ENCODE measurements at places on chromosomes 2 and 18.

- no peak for DNase-seq
Observed at GRCh38 chr18:11081009-11081532, 68.3 kb downstream of the PIEZO2 start.

GRCh38 chr2:14632133-14632936, at the start of gene LRATD1:
Gene LRATD1, plus strand, starts transcription at chr2:14632717. Its CDS starts 1,263 bp downstream, at chr2:14633980.
- DNase-seq: peak; percentile 92

GRCh38 chr18:50038448-50038847, 156.5 kb downstream of the MYO5B start:
- no peak for DNase-seq

DNA sequence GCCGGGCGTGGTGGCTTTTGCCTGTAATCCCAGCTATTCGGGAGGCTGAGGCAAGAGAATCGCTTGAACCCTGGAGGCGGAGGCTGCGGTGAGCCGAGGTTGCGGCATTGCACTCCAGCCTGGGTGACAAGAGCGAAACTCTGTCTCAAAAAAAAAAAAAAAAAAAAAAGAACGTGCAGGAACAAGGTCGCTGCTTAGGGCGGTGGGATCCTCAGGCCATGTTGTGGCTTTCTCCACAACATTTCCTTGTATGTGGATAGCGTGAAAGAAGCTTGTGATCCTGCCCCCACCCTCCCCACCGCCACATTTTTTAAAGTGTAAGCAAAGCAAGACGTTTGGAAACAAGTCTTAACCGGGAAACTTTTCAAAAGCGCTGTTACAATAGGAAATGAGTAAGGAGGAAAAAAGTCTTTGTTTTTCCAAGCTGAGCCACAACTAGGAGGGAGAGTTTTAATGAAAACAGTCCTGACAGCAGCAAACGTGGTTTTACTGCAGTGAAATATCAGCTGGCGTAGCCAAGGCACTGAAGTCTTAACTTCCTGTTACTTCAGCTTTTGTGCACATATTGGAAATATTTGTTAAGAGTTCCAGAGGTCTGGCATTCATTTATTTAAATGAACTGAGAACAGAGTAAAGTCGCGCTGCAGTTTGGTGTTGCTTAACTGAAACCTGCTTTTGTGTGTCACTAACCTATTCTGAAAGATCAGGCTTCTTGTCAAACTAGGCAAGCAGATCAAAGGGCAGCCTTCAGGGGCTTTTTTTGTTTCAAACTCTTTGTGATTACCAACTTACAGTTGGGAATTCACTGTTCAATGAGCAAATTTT, 3.8 kb downstream of the TGIF1 start:
- DNase-seq: no peak

GRCh38 chr2:34604164-34604563, 1005.1 kb upstream of the FAM98A start:
- DNase-seq: no peak

DNA sequence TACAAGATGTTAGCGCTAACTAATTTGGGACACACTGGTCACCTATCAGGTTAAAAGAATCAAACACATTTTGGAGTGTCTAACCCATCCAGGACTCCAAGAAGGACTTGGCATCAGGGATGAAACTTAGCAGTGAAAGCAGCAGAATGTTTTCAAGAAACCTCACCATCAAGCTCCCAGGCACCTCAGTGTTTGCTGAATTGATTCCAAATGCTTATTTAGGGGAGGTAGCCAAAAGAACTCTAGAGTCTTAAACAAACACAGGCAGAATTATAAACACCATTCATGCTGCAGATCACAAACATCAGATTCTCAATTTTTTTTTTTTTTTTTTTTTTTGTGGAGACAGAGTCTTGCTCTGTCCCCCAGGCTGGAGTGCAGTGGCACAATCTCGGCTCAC, 122.8 kb upstream of the UXS1 start:
- DNase-seq: no peak

DNA sequence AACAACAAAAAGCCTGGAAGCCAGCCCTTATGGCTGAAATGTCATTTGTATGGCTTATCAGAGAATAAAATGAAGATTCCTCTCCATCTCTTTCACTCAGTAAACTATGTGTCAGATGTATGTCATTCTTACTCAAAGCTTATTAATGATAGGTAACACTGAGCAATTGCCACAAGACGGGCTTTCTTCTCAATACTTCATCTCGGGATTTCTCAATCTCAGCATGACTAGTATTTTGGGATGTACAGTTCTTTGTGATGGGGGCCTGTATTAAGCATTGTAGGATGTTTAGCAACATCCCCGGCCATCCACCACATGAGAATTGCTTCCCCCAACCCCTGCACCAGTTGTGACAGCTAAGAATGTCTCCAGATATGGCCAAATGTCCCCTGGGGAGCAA, 80.2 kb downstream of the MREG start:
- DNase-seq: no peak

- no peak for DNase-seq
Observed at GRCh38 chr2:224520064-224520463, 65.1 kb downstream of the CUL3 start.

DNA sequence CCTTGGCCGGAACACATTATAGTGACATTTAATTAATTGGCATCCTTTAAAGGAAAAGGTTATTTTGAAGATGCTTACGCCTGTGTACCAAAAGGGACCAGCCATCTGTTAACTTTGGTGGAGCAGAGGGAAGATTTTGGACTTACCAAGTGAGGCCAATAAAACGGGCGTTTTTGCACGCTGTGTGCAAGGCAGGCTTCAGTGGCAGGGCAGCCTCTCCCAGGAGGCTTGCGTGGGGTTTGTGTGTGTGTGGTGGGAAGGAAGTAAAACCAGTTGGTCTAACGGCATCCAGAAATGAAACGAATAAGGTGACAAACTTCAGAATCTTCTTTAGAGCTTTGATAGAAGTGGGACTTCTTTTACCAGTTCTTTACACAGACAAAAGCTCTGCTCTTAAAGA, 191.7 kb downstream of the PRKCE start:
- DNase-seq: no peak

- no peak for DNase-seq
Observed at GRCh38 chr2:127634066-127634617, 11.8 kb upstream of the GPR17 start.

DNA sequence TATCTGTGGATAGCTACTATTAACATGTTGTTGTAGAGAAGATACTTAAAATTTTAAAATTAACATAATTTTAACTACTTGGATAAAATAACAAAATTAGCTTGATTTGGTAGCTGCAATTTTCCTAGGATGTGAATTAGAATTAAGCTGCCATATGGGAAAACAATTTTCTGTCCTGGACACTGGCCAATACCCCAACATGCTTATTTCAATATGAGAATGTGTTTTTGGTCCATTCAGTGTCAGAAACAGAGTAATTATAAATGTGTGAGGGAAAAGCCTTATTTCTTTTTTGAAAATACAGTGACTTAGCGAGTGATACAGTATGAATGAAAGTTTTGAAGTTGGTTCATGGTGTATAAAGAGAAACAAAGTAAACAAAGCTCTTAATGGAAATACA, 948.3 kb upstream of the GYPC start:
- no peak for DNase-seq

GRCh38 chr2:189579585-189580186, 900 bp downstream of the SLC40A1 start:
- DNase-seq: no peak

DNA sequence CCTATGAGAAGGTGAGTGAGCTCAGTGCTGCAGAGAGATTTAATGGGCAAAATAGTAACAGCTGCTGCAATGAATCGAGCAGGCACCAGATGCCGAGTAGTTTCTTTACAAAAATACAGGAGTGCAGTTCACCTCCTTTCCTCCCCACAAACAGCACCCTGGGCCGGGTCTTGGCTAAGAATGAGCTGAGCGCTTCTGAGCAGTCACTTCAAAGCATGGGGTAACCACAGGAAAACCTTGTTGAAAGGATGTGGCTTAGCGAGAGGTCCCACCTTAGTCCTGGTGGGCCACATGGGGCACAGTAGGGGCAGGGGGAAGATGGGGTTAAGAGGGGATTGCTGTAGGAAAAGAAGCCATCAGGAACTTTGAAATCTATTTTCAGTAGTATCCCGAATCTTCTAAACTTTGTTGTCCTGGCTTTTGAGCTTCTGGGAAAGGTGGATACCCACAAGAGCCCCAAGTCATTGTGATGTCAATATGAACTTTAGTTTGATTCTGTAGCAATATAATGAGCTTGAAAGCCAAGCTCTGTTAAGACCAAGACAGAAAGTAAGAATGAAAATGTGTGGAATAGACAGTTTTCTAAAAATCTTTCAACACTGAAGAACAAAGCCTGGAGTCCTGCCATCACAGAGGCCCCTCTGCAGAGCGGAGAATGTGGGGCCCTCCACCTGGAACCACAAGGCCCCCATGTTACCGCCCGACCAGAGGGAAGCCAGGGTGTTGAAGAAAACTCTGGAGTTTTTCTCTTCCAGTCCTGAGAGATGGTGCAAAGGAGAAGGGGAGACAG, 101.0 kb upstream of the ZNF236 start:
- DNase-seq: no peak

GRCh38 chr2:57776916-57777315, 269.7 kb upstream of the VRK2 start:
- DNase-seq: no peak

DNA sequence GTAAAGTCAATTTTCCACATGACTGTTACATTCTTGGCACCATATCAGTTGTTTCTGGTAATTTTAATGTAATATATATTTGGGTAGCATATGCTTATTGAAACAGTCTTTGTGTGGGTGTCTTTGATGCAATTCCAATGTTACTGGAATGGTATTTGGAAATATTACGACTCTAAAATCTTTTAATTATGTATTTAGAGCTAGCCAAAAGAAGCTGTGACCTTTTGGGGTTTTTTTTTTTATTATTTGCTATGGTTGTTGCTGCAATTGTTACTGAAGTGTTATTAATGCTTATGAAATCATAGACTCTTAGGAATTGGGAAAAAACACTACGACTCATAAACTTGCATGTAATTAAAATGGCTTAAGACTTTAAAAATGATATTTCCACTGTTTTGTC, 95.9 kb downstream of the AOX1 start:
- no peak for DNase-seq

- DNase-seq: no peak
Observed at GRCh38 chr2:212682937-212683336, 144.3 kb upstream of the ERBB4 start.

DNA sequence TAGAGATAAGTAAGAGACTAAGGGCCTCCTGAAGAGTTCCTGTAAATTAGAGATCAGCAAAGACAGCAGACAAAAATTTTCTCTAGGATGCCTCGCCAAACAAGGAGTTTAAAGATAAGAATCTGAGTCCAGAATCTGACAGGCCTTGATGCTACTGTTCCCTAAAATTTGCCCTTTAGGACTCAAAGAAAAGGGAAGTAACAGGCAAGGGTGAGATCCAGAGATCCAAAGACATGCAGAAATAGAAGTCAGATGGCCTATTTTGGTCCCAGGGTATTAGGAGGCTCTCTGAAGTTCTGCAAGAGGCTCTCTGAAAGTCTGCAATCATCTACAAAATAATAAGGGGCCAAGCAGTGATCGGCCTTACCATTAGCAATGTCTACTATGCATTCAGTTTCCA, 33.0 kb downstream of the GALNT5 start:
- no peak for DNase-seq

DNA sequence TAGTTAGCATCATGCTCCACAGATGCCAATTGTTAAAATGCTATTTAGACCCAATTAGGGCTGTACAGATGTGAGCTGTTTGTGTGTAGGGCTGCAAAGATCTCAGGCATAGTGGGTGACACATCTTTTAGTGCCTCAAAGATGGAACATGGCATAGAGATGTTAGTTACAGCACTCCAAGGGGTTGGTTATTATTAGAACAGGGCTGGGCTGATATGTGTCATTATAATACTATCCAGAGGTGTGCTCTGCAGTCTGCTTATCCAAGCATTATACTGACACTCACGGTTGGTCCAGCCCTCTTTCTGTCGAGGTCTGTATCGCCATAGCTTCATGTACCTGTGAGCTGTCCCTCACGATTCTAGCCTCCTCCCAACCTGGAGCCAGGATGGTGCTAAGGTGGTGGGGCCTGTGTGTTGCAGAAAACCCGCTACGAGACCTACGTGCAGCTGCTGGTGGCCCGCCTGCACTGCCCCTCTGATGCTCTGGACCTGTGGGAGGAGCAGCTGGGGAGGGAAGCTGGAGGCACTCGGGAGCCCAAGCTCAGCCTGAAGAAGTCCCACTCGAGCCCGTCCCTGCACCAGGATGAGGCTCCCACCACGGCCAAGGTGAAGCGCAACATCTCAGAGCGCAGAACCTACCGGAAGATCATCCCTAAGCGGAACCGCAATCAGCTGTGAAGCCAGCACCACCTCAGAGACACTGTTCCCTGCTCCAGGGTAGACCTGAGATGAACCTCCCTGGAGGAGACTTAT, 27.1 kb downstream of the PSD4 start:
- no peak for DNase-seq

GRCh38 chr2:205609113-205609512, 73.2 kb upstream of the NRP2 start:
- no peak for DNase-seq

- DNase-seq: peak; percentile 47
Observed at GRCh38 chr2:105329561-105330495, at the start of gene TGFBRAP1. Gene TGFBRAP1, minus strand, starts transcription at chr2:105329735. Its CDS starts 21,434 bp downstream, at chr2:105308301.

DNA sequence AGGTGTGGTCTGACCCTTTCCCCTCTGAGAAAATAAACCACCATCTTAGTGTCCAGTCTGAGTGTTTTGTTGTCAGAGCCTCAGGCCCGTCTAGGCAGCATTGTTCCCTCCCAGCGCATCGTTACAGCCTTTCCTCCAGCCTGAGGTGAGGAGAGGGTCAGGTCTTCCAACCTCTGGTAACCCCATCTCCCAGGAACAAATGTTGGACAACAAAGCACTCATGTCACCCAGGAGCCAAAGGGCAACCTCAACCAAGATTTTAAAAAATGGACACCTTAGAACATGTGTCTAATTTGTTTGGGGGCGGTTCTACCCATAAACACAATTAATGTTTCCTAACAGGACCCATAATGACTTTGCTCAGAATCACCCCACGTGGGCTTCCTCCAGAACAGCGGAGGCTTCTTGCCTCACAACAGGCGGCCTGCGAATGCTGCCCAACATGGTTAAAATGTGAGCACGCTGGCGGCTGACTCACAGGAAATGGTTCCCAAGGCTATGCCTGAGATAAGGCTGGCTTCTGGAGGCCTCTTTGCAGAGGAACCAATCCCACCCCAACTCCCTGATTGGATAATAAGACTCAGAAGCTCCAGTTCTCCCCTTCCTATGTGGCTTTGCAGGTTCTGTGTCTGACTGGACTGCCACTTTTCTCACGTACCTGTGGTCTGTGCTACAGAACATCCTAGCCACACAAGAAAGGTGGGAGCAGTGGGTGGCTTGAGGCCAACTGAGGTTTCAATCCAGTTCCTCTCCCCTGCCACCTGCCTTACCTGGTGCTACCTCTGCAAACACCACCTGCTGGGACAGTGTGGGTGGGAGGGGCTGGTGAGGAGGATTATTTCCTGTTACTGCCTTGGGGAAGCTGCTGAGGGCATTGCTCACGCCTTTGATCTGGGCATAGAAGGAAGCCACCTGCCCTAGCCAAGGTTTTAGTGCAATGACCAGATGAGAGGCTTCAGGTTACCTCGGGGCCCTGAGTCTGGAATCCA, 108.8 kb downstream of the B3GNT2 start:
- DNase-seq: no peak

- no peak for DNase-seq
Observed at GRCh38 chr2:144412709-144413108, 107.2 kb downstream of the ZEB2 start.

GRCh38 chr2:239642406-239643004, 241.7 kb upstream of the HDAC4 start:
- DNase-seq: no peak

- peak; percentile 94 for DNase-seq
Observed at GRCh38 chr2:41947701-41948396, 100.0 kb upstream of the PKDCC start.

- DNase-seq: no peak
Observed at GRCh38 chr2:197296835-197297234, 13.7 kb downstream of the ANKRD44 start.
